Hippocampal formation (tissue), 2 donors: ENCODE measurements at places on chromosomes 16 and 17.

- no peak for DNase-seq
Measured at GRCh38 chr16:55294129-55294528, 29.9 kb upstream of the IRX6 start.

DNA sequence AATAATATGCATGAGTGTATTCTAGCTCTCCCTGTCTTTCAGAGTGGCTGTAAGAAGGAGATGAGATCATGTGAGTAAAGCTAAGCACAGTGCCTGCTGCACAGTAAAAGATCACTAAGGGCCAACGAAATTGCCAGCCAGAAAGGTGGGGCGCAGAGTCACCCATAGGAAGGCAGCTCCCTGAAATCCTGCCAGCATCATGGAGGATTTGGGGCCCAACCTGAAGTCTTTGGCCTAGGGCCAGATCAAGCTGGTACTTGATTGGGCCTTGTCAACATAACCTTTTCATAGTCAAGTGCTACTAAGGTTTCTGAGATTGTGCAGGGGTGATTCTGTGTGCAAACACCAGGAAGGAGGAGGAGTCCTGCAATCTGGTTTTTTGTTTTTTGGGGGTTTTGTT is 16.5 kb downstream of the SCNN1B start:
- DNase-seq = no peak

- no peak for DNase-seq
Measured at GRCh38 chr17:2398655-2399571, 1.9 kb downstream of the MNT start.

DNA sequence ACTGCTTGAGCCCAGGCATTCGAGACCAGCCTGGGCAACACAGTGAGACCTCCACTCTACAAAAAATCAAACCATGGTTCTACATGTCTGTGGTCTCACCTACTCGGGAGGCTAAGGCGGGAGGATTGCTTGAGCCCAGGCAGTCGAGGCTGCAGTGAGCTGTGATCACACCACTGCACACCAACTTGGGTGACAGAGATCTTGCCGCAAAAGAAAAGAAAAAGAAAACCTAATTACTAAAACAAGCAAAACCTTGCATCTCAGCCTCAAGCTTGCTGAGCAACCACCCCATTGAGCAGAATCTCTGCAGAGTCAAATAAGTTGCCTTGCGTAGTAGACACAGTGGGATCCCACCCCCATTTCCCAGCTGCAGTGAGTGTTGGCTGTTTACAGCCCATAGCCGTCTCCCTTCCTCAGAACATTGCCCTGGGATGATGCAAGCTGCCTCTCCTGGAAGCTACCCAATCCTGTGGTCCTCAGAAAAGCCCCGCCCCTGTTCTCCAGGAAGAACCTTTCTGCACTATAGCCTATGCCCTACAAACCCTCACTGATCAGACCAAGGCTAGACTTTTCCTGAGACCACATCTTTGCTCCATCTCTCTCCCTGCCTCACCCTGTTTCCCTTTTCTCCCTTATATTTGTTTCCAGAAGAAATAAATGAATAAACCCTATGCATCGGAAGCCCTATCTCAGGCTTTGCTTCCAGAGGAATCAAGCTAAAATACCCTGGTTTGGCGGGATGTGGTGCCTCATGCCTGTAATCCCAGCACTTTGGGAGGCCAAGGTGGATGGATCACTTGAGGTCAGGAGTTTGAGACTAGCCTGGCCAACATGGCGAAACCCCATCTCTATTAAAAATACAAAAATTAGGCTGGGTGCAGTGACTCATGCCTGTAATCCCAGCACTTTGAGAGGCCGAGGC is 16.7 kb upstream of the ERN2 start:
- DNase-seq = no peak

DNA sequence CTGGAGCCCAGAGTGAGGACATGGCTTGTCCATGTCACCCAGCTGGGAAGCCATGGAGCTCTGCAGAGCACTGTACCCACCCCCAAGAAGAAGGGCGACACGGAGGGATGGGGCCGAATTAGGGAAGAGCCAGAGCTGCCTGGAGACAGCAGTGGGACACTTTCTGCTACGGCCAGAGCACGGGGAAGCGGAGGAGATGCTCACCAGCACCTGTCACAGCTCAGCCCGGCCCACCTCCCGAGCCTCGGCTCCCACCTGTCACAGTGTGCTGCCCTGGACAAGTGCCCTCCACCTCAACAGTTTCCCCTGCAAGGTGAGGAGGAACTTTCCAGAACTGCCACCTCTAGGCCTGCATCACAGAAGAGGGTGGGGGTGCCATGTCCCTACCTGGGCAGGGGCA is 36.4 kb downstream of the PEMT start:
- no peak for DNase-seq

GRCh38 chr16:22786284-22786683 is 27.7 kb upstream of the HS3ST2 start:
- DNase-seq = no peak

DNA sequence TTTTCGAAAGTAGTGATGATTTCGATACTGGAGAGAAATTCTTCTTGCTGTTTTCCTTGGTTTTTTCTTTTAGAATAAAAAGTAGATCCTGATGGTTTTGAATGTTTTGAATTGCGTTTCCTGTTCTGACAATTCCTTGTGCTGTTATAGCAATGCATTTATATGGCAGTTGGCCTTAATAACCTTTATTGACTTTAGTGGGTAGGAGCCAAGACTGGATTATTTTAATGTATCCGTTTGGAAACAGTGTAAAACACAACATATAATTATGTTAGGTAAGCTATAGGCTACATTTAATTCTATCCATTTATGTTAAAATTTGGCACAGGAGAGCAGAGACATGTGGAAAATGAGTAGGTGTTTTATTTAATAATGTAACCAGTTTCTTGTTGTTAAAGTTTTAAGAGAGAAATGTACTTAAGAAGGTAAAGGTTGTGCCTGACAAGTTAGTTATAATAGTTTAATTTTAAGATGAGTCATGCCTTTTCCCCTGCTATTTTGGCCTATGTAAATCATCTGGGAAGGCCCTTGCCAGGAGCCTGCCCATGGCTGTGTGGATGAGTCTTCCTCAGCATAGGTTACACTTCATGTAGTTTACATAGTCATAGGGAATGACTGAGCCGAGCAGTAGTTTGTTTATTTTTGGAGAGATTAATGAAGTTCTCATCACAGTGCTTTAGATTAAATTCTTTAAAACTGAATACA is 189.9 kb downstream of the FTO start:
- DNase-seq = no peak

GRCh38 chr16:12503191-12503590 is 300.5 kb downstream of the CPPED1 start:
- no peak for DNase-seq

- DNase-seq = peak; percentile 41
Measured at GRCh38 chr17:80751070-80751945, 206.7 kb downstream of the RPTOR start.

GRCh38 chr17:30333503-30334360 is at the start of gene TMIGD1:
TSS of gene TMIGD1 (minus strand) at chr17:30334057. CDS start at chr17:30332133, 1,924 bp downstream.
- DNase-seq = no peak

DNA sequence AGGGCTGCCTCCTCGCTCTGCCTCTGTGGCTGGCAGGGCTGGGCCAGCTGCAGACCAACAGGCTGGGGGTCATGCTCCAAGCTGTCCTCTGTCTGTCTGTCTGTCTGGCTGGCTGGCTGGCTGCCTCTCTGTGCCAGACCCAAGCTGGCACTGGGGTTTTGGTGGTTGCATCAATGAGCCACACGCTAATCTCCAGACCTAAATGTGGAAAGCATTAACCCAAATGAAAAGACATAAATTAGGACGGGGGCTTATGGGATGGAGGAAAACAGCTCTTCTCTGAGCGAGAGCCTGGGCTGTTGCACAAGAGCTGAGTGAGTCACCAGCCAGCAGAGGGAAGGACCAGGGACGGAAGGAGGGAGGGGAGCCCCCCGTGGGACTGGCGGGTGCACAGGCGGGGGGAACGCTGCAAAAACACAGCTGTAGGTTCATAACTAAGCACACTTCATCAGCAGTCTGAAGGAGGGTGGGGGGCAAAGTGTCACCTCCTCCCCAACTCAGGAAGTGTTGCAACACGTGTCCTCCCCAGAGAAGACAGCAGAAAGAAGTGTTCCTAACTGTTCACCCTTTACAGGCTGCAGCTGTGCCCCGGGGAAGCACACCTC is 83.4 kb downstream of the GAS7 start:
- DNase-seq = peak; percentile 82

GRCh38 chr16:68607443-68607842 is 37.7 kb upstream of the CDH3 start:
- DNase-seq = no peak

- peak; percentile 55 for DNase-seq
Measured at GRCh38 chr16:53022374-53022773, 30.3 kb downstream of the CHD9NB start.

- no peak for DNase-seq
Measured at GRCh38 chr16:88831838-88832237, 20.1 kb upstream of the APRT start.

DNA sequence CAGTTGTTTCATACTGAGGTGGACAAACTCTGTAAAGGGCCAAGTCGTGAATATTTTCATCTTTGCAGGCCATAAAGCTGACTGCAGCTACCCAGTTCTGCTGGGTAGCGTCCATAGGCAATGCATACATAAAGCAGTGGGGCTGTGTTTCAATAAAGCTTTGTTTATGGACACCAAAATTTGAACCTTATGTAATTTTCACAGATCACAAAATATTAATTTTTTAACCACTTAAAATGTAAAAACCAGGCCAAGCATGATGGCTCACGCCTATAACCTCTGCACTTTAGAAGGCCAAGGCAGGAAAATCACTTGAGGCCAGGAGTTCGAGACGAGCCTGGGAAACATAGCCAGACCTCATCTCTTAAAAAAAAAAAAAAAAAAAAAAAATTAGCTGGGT is 148.0 kb downstream of the CCDC182 start:
- no peak for DNase-seq

- DNase-seq = no peak
Measured at GRCh38 chr17:45974916-45975630, 24.0 kb upstream of the STH start.

- DNase-seq = no peak
Measured at GRCh38 chr17:21030375-21030774, 12.4 kb downstream of the USP22 start.

DNA sequence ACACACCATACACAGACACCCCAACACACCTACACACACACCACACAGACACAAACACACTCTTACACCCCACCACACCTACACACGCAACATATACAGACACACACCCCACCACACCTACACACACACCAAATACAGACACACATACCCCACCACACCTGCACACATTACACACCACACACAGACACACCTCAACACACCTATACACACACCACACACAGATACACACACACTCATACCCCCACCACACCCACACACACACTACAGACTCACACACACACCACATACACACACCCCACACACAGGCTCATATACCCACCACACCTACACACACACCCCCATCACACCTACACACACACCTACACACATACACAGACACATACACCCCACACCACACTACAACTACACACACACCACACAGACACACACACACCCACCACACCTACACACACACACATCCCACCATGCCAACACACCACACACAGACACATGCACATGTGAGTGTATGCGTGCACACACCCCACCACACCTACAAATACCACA is 31.4 kb downstream of the GPT2 start:
- no peak for DNase-seq

DNA sequence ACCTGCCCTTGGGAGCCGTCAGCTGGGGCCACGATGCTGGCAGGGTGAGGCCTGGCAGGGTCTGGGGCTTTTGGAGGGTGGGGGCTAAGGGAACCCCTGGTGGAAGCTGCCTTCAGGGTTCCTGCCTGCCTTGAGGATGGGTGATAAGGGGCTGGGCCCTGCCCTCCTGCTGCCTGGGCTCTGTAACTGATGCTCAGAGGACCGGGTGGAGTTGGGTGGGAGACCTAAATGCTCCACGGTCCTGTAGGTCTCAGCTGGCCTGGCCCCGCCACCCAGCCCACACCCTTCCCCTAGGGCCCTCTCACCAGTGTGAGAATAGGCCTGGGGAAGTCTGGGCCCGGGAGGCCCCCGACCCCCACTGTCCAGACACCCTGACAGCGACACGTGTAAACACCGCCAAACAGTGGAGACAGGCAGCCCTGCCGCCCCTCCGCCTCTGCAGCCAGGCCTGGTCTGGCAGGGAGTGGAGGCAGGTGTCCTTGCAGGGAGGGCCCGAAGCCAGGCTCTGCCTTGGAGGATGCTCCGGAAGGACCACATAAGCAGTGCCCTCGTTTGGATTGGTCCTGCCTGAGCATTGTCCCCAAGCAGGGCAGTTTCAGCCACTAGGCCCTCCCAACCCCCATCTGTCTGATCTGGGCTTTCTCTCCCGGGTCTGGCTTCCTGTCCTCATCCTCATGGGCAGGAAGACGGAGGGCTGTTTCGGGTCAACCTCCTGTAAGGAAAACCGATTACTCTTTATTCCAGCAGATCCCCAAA is 6.5 kb upstream of the BAHCC1 start:
- DNase-seq = no peak

- DNase-seq = no peak
Measured at GRCh38 chr17:80621335-80621996, 76.8 kb downstream of the RPTOR start.

DNA sequence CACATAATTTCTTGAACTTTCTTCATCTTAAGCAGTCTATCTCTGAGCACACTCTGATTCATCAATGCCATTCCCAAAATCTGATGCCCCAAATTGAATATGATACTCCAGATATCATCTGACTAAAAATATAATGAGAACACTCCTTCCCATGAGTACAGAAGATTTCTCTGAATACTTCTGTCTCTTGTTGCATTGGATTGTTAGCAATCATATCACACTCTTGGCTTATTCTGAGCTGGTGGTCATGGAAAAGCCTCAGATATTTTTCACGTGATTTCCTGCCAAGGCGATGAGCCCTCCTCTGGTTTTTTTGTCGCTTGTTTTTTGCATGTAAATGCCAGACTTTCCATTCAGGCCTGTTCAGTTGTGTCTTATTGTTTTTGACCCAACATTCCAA is 87.2 kb downstream of the NOG start:
- DNase-seq = no peak

GRCh38 chr17:74873037-74873873 is 461 bp upstream of the FDXR start:
- DNase-seq = peak; percentile 100

DNA sequence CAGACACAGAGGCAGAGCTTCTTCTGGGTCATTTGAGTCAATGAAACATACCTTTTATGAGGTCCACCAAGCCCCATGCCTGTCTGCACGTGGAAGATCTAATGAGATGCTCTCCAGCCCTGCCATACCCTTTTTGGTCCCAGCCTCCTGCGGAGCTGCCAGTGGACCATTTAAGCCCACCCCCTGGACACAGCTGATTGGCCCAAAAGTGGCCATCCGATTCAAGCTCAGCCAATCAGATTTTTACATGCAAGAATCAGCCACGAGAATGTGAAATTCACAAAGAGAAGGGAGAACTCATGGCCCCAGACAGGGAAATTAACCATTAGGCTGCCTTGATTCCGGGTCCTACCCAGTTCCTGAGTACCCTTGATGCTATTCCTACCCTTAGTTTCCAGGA is 231.0 kb upstream of the EEF2KMT start:
- no peak for DNase-seq
